ENCODE measurements at places on chromosomes 4 and X. TPM values are rescaled to one million over a fixed set of nuclear protein-coding genes. Genes with fewer than 3 reads are reported as not detected.

- no peak for DNase-seq
These were observed 525.8 kb downstream of the NLGN4X start for GRCh38 chrX:5702890-5703289.

DNA sequence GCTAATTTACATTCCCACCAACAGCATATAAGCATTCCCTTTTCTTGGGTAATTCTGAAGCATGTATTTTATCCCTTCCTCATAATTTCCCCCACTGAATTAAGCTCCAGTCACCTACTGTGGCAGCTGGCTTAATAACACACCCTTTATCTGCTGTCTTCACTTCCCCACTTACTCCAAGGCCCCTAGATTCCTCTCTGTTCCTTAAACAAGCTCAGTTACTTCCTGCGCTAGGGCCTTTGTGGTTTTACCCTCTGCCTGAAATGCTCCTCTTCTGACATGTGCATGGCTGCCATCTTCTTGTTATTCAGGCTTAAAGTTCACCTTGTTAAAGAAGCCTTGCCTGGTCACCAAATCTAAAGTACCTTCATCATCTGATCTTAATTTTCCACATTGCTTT lies 47.2 kb upstream of the RPS6KA3 start:
- no peak for DNase-seq

DNA sequence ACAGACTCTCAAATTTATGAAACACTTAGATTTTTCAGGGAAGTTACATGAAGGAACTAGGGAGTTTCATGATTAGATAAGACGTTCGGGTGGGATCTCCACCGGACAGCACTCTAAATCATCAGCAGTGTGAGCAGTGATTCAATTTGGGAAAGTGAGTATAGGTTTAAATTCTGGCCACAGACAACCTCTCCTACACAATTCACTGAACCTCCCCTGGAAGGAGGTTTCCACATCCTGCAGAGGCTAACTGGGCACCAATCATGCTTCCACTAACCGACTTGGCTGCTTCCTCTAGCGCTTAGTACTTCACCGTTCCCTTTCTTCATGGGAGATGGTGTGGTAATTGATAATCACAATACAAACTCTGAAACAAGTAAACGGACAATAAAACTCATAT lies 5.6 kb downstream of the CXCL9 start:
- DNase-seq, result no peak

- DNase-seq, result no peak
These were observed 611.0 kb downstream of the NLGN4X start for GRCh38 chrX:5617666-5618065.

- no peak for DNase-seq
These were observed 28.9 kb downstream of the CPEB2 start for GRCh38 chr4:15031197-15031596.

APELA gene
- total RNA-seq, result 25.1 TPM

ADH1C gene
- 0.23 TPM for total RNA-seq

CDKL2 gene
- total RNA-seq, result 1.4 TPM

SEC31A gene
- 106 TPM for total RNA-seq

TMEM156 gene
- not detected for total RNA-seq

All from WTC11 (cell line).